T-cell (primary cell): ENCODE measurements at places on chromosomes 13 and 19.

DNA sequence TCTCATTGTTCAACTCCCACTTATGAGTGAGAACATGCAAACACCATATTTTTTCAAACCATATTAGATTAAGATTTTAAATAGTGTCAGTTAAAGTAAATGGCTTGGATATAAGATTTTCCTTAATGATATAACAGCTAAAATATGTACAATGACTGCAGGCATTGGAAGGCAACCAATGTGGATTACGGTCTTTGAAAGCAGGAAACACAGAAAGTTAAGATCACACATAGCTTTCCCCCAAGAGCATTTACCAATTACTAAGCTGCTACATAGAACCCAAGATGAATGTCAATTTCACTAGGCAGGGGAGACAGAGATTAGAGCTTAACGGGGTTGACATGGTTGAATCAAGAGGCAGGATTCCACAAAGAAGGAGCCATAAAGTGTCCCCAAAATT lies 173.2 kb upstream of the TRPC4 start:
- DNase-seq = no peak

GRCh38 chr19:3179739-3180293 lies 1.2 kb downstream of the S1PR4 start:
- DNase-seq = no peak

DNA sequence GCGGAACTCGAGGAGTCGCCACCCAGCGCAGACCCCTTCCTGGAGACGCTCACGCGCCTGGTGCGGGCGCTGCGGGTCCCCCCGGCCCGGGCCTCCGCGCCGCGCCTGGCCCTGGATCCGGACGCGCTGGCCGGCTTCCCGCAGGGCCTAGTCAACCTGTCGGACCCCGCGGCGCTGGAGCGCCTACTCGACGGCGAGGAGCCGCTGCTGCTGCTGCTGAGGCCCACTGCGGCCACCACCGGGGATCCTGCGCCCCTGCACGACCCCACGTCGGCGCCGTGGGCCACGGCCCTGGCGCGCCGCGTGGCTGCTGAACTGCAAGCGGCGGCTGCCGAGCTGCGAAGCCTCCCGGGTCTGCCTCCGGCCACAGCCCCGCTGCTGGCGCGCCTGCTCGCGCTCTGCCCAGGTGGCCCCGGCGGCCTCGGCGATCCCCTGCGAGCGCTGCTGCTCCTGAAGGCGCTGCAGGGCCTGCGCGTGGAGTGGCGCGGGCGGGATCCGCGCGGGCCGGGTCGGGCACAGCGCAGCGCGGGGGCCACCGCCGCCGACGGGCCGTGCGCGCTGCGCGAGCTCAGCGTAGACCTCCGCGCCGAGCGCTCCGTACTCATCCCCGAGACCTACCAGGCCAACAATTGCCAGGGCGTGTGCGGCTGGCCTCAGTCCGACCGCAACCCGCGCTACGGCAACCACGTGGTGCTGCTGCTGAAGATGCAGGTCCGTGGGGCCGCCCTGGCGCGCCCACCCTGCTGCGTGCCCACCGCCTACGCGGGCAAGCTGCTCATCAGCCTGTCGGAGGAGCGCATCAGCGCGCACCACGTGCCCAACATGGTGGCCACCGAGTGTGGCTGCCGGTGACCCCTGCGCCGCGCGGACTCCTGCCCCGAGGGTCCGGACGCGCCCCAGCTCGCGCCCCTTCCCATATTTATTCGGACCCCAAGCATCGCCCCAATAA lies 2.3 kb downstream of the AMH start:
- no peak for DNase-seq

GRCh38 chr13:108895220-108895704 lies 265.9 kb downstream of the MYO16 start:
- no peak for DNase-seq

DNA sequence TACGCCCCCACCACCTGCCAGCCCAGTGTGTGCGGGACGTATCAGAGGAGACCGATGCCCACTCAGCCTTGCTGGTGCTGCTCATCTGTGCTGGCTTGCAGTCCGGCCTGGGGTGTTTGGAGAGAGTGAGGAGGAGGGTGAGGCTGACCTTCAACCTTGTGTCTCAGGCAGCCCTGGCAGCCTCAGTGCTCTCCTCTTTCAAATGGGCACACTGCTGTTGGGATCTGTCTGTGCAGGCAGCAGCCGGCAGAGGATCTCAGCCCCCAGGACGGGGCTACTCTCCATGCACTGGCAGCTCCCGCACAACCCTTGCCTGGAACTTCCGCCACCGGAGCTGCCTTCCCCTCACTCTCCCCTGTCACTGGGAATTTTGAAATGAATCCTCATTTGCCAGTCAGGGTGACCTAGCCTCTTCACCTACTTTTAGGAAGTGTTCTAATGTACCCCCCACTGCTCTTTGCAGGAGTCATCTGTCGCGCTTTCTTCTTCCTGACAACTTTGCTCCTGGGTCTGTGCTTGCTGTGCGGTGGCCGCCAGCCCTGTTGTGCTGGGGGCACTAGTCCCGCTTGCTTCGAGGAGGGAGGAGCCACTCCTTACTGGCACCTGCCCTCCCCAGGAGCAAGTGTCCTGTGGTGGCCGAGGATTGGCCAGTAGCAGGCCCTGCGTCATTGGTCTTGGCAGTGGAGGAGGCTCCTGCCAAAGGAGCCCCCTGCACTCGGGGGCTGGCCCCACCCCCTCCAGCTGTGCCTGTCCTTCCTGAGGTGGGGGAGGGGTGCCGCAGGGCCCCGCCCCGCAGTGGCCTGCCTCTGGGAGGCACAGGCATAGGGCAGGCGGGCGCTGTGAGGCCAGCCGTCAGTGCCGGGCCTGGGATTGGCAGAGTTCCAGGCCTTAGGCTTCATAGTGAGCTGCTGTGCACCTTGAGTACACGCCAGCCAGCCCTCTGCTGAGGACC lies 53.4 kb downstream of the TSSK6 start:
- DNase-seq = peak; percentile 21

DNA sequence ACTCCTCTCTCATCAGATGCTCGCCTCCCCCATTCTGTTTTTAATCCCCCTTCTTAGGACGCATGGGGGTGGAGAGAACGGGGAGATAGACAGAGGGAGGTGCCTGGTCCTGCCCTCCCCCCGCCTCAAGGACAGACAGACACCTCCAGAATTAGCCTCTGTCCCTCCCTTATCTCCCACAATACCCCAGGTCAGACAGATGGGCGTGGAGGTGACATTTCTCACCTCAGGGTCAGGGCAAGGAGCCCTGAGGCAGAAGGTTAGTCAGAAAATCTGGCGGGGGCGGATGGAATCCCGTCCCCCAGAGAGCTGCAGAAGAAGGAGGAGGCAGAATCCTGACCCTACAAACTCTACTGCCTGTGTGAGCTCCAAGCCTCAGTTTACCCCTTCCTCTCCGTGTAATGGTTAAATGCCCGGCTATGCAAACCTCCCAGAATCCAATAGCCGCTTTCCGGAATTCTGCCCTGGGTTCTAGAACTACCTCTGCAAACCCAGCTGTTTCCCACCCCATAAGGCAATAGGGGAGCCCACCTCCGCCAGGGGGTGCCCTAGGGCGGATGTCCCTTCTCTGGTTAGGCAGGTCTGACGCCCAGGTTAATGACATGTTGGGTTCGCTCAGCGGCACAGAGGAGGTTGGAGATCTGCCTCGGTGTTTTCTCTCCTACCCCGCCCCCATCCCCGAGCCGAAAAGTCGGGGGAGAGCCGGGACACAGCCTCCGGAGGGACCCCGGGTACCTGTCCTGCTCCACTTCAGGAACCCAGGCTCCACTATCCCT lies 900 bp downstream of the PPP1R13L start:
- peak; percentile 47 for DNase-seq

DNA sequence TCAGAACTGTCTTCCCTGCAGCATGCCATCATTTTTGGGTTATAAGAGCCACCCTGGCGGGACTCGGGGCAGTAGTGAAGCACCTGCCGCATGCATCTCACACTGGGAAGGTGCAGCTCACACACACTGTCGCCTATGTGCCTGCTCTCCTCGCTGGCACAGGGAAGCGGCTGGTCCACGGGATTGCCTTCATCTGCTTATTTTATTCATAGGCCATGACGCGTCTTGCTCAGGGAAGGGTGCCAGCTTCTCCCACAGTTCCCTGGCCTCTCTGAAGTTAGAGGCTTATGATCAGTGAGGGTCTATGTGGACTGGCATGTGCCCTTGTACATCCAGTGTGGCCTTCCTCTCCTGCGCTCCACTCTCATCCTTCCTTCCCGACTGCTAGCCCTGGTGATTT lies 150.0 kb downstream of the KLF12 start:
- DNase-seq = no peak

GRCh38 chr13:26727633-26728032 lies 33.0 kb downstream of the GPR12 start:
- no peak for DNase-seq

DNA sequence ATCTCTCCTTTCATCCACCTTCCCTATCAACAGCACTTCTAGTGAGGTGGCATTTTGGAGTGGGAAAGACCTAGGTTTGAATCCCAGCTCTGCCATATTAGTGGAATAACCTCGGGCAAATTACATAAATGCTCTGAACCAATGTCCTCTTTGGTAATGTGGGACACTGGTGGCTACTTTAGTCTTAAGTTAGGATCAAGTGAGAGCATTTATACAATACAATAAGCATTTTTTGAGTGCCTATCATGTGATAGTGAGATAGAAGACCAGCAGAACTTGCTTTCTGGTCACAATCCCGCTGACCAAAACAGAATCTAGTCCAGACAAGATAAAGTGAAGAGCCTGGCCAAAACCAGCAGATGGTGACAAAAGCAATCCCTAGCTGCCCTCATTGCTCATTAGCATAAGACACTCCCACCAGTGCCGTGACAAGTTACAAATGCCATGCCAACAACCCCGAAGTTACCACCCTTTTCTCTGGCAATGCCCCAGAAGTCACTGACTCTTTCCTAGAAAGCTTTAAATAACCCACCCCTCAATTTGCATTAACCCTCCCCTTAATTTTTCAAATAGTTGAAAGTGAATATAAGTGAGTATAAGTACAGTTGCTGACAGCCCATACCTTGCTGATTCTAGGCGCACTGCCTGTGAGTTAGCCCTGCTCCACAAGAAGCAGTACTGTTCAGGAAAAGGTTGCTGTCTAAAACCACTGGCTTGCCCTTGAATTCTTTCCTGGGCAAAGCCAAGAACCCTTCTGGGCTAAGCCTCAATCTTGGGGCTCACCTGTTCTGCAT lies 28.9 kb upstream of the KPNA3 start:
- DNase-seq = no peak

DNA sequence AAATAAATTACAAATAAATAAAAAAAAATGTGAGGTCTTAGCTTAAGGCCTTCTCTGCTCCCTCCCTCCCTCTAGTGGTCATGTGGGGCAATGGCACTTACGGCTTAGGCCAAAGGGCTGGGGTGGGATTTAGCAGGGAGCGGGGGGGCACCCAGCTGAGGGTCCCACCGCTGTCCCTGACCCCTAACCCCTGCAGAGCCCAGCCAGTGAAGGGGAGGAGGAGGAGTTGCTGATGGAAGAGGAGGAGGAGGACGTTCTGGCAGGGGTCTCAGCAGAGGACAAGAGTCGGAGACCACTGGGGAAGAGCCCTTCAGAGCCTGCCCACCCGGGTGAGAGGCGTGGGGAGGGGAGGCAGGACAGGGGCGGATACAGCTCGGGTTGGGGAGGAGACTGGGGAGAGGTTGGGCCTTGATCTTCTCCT lies 9.3 kb downstream of the MPND start:
- no peak for DNase-seq

DNA sequence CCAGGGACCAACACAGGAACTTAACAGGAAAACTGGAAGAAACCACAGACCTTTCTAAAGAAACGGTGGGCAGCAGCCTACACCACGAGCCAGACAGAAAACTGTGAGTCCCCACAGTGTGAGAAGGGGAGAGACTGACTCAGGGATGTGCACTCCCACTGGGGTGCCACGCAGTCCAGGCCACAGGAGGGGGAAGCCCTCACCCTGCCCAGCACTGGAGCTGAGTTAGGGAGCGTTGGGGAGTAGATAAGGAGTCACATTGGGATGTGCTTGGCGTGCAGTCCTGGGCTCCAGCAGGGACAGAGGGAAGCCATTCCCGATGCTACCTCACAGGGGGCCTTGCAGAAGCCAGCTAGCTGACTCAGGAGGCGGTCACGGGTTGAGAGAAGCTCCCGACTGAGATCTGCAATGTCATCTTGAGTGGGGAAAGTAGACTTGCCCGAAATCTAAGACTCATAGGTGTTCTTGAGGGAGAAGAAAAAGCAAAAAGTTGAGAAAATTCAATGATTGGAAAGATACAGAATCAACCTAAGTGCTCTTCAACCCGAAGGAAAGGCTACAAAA lies 17.3 kb downstream of the SIGLEC8 start:
- no peak for DNase-seq

DNA sequence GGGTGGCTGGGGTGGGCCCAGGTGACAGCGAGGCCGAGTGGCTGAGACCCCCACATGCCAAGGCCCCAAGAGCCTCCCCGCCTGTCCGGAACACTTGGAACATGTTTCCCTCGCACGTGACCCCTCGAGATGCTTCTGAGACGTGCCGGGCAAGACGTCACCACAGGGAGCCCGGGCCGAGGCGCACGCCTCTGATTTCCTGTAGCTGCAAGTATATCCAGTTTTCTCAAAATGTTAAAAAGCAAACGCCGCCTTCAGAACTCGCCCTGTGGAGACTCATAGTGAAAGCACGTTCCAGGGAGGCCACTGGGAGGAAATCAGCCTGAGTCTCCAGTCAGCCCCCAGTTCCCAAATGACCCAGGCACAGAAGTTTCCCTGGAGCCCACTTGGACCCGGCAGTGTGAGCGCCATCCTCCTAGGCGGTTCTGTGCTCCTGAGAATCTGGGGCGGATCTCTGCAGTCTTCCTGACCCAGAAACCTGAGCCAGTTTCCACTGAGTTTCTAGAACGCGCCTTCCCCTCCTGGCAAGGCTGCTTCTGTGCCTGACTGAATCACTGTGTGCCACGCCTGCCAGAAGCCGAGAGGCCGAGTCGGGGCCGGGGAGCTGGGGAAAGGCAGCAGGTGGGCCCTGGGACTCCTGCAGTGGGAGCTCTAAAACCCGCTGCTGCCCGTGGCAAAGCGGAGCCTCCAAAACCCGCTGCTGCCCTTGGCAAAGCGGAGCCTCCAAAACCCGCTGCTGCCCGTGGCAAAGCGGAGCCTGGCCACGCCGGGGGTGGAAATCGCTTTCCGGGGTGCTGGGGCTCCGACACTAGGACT lies 179.3 kb downstream of the KDM4B start:
- DNase-seq = no peak

DNA sequence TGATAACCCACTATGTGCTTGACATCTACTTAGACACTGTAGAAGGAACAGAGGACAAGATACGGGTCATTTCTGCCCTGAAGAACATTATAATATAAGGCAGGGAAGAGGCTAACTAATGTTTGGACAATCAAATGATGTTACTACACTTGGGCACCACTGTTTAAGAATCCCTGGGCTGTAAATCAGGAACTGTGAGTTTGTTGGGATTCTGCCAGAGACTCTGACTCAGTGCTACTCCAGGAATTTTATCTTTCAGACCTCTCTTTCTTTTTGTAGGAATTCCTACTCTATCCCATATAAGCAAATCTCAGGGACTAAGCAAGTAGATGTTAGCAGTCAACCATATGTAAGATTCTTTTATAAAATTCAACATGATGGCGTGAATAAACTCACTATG lies 3.1 kb upstream of the ZNF471 start:
- DNase-seq = no peak

DNA sequence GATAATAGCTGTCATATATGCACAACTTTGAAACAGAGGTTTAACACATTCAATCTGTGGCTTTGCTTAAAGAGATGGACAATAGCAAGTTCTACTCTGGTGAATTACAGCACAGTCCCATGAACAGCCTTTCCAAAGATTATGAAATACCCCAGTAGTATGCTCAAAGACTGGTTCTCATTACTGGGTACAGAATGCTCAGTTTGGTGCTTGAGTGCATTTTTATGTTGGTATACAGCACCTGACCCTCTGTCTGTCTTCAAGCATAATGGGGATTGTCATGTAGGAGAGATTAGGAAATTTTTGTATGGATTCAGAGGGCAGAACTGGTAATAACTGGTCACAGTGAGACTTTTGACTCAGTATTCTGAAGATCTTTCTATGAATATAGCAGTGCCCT lies 7.6 kb downstream of the LMO7 start:
- no peak for DNase-seq
